Daoy (cell line): ENCODE measurements at places on chromosomes 6 and 20.
A peak's percentile ranks its signal among the peaks of the same experiment; 100 is the strongest.

DNA sequence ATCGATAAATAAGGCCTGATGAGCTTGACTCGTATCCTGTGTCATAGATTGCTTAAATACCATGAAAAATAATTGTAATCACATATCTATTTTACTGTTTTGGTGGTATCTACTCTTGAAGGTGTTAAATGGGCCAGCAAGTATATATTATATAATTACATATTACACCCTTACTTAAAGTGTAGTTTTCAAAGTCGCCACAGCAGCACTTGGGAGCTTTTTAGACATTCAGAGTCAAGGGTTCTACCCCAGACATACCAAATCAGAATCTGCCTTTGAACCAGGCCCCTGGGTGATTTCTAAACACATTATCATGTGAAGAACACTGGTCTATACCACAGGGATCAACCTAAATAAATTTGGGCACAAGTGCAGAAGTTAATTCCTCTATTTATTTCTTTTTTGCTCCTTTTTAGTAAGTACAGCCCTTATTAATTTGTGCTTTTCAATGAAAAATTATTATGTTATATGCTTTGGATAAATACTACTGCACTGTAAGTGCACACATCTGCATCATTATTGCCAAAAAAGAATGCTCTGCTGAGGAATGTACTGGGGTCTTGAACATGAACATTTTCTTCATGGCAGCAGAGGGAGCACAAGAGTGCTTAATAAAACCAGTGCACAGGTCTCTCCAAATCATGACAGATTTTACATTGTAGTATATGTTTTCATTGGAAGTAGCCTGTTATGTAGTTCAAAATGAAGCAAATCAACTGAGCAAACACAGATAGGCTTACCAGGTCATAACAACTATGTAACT, 3.1 kb upstream of the ATXN1 start:
- peak; percentile 71 for DNase-seq

DNA sequence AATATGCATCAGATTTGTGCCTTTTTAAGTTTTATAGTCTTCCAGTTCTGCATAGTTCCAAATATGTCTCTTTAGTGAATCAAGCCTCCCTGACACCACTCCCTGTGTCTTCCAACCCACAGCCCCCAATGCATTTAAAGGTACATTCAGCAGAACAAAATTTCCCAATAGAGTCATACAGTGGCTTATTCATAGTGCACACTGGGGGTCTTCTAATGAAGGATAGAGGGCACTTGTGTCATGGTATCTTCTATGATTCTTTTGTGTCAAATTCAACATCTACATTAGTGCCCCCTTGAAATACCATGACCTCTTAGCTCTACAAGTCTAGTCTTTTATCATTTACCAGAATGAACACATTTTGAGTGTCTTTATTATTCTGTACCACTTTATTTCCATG, 33.8 kb downstream of the FLRT3 start:
- DNase-seq = no peak

- DNase-seq = peak; percentile 65
Observed at GRCh38 chr20:36792422-36792821, 18.9 kb upstream of the DSN1 start.

DNA sequence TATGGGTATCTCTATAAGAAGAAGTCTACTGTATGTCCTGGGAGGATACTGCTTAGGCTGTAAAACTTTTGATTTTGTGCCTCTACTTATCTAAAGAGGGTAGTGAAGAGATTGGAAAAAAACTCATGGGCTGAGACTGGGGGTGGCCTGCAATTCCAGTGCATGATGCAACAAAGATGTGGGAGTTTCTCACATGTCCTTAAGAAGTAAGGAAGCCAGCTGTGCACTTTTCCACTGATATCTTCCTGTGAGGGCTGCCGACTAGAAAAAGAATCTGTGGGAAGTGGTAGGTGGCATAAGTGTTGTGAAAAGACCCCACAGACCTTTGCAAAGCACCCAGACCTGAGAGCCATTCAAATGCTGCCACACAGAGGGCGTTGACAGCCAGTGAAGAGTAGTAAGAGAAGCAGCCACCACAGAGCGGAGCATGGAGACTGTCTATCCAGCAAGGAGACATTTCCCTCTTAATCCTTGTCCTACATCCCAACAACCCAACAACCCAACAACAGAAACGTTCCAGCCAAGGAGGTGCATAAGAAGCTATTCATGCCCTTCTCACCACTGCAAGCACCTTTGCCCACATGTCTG, 65.1 kb downstream of the PFDN4 start:
- no peak for DNase-seq

- DNase-seq = no peak
Observed at GRCh38 chr6:167558246-167559177, 233.6 kb downstream of the TTLL2 start.

GRCh38 chr6:140784573-140784972, 1348.2 kb upstream of the GJE1 start:
- no peak for DNase-seq

DNA sequence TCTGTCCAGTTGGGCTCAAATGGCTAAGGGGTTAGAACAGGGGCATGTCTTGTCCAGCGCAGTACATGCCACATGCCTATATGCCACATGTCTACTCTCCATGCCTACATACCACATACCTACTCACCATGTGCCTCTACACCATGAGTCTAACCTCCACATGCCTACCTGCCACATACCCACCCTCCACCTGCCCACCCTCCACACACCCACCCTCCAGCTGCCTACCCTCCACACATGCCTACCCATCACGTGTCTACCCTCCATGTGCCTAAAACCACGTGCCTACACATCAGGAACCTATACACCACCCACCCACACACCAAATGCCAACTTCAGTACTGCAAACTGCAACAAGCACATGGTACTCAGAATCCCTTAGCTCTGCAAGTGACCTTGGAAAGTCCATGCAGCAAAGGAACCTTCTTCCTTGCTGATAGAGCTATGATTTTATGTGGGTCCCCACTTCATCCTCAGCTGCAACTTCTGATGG, 113.0 kb upstream of the CST7 start:
- DNase-seq = no peak

GRCh38 chr6:13574571-13575376, at the start of gene SIRT5:
SIRT5 (plus strand) TSS chr6:13574601; CDS start chr6:13584111, 9,510 bp downstream.
- peak; percentile 90 for DNase-seq

GRCh38 chr6:22219925-22220324, 76.9 kb downstream of the PRL start:
- no peak for DNase-seq

DNA sequence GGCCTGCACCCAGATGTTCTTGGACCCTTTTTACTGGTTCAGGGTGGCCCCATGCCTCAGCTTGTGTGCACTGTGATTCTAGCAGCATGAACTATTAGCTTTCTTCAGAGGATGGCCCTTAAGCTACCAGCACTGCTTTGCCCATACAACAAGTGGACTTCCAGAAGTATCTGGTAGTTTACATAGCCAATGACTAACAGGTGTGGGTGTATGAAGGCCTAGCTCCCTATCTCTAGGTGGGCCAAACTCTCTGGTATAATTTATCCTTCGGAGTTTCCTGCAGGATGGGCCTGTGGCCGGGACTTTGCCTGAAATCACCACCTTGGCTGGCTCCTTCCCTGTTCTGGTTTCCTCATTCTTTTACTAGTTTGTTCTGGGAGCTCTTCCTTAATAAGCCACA, 26.1 kb upstream of the JAG1 start:
- DNase-seq = no peak

- no peak for DNase-seq
Observed at GRCh38 chr6:3754776-3755175, 3.3 kb upstream of the PXDC1 start.

GRCh38 chr20:25294459-25295385, 46.8 kb downstream of the PYGB start:
- DNase-seq = peak; percentile 63

DNA sequence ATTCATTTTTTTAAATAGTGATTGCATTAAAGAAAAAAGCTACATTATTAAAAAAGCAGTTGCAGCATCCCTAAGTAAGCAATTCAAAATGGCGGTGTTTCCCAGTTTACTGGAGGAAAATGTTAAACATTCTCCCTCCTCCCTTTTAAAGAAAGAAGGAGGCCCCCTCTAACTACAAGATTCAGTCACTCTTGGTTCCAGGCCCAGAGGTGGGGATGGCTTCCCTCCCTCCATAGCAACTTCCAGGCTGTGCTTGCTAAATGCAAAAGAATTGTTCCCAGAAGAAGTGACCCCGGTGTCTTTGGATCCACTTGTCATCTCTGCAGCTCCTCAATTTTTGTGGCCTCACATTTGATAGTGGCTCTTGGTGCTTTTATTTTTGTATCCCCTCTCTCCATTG, 165.9 kb downstream of the SOBP start:
- DNase-seq = no peak

DNA sequence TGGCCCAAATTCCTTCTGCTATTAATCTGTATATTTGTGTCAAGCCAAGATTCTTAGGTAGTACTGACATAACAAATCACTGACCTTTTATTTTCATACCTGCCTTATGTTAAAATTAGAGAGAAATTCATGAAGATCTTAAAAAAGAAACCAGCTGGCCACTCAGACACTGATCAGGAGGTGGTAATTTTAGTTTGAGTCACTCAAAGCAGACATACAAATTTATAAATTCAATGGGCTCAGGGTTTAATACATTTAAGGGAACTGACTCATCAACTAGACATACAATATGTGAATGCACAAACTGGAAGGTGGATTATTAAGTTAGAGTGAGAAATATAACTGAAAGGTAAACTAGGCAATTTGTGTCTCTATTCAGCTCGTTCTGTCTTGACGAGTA, 711.9 kb upstream of the EYS start:
- DNase-seq = no peak

GRCh38 chr20:7411075-7411474, 529.2 kb downstream of the HAO1 start:
- DNase-seq = no peak

- DNase-seq = no peak
Observed at GRCh38 chr6:4209196-4209595, 73.8 kb upstream of the ECI2 start.

- peak; percentile 12 for DNase-seq
Observed at GRCh38 chr6:21402368-21402767, 191.2 kb upstream of the SOX4 start.

DNA sequence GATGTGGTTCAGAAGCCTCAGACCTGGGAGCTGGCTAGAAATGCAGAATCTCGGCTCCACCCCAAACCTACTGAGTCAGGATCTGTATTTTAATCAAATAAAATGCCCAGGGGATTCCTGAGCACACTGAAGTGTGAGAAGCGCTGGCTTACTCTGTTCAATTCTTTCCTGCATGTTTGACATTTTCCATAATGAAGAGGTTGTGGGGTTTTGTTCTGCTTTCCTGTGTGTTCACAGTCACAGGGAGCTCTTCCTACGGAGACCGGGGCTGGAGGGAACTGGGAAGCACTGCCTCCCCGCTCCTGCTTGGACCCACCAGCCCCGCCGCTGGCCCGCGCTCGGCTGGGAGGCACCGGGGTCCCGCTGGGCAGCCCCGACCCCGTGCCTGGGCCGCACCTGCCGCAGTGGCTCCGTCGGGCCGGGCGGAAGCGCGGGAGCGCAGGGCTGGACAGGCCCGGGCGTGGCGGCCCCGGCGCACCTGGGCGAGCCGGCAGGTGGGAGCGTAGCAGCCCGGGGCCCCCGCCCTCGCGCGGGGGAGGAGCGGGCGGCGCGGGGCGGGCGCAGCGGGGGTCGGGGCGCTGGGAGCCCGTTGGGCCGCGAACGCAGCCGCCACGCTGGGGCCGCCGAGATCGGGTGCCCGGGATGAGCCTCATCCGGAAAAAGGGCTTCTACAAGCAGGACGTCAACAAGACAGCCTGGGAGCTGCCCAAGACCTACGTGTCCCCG, at the start of gene MAPK13:
MAPK13 (plus strand) TSS at position 573 of the 726 bp plus-strand sequence; CDS start at position 643, 70 bp downstream.
- DNase-seq = no peak

- DNase-seq = no peak
Observed at GRCh38 chr6:142407685-142408273, 106.0 kb downstream of the ADGRG6 start.

GRCh38 chr6:4510317-4510716, 265.9 kb upstream of the CDYL start:
- no peak for DNase-seq

DNA sequence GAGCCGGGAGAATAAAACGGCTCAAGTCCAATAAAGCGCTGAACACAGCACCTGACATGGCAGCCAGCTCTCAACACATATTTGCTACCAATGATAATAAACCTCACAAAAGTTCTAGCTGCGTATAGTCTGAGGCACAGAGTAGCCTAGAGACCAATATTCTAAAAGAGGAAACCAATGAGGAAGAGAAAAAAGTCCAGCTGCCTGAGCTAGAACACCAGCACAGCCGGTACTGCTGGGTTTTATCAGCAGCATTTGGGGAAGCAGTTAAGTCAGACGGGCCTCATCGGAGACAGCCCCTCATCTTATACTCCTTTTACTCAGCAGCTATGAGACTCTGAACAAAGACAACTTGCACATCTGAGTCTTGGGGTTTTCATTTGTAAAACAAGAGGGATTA, 2.4 kb upstream of the RTF2 start:
- DNase-seq = no peak

DNA sequence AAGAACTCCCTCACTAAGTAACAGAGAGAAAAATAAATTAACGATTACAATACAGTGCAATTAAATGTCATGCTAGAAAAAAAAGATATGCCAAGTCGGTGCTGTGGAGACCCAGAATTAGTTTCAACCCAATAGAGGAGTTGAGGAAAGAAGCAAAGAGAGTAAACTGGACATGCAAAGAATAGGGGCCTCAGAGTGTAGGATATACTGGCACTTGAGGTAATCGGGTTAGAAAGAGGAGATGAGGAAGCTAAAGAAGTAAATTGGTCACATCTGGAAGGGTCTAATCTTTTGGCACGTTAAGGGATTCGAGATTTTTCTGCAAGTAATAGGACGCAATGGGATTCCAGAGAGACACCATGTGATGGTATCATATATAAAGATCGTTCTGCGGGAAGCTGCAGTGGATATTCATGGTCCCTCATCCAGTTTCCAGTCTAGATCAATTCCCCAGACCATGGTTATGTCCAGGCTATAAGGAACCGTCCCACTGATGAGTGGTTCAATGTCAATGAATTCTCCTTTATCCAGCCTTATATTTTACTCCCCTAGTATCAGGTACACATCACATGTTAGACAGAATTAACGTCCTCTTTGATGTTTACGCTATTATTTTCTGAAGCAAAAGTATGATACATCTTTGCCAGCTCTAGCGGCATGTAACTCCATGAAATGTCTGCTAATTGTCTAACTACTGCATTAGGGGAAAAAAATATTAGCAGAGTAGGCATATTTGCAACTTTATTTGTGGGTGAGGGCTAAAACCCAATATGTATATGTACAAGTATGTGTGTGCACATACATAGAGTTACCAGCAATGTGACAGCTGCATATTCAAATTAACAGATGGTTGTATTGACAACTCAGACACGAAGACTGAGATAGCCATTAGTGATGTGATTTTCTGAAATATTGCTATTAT, 1.1 kb upstream of the TBC1D32 start:
- no peak for DNase-seq

- no peak for DNase-seq
Observed at GRCh38 chr6:42275376-42276033, 57.8 kb upstream of the MRPS10 start.

GRCh38 chr6:149233056-149233715, 84.3 kb upstream of the TAB2 start:
- peak; percentile 98 for DNase-seq

- no peak for DNase-seq
Observed at GRCh38 chr6:45513213-45513618, 135.5 kb upstream of the SUPT3H start.

- DNase-seq = no peak
Observed at GRCh38 chr20:41017448-41018042, 11.1 kb upstream of the TOP1 start.
